Right lung (tissue), 10 donors: ENCODE measurements at places on chromosomes 6 and 20.

- DNase-seq, result no peak
Measured at GRCh38 chr6:111129013-111129412, 41.7 kb downstream of the SLC16A10 start.

DNA sequence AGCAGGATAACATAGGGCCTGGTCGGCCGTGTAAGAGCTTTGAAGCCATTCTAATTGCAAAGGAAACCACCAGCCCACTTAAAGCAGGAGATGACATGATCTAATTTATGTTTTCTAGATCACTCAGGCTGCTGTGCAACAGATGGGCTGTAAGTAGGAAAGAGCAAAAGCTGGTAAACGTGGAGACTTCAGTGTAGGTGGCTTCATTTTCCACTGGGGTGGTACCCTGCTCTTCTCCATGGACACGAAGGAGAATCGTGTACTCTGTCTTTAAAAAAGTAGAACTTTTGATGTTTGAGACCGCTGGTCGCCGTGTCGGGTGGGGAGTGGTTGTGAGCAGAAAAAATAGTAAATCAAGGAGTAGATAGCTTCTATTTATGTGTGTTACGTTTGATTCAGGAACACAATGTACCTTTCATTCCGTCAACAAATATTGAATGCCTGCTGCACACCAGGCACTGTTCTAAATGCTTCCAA, 6.4 kb downstream of the CASS4 start:
- DNase-seq, result no peak

DNA sequence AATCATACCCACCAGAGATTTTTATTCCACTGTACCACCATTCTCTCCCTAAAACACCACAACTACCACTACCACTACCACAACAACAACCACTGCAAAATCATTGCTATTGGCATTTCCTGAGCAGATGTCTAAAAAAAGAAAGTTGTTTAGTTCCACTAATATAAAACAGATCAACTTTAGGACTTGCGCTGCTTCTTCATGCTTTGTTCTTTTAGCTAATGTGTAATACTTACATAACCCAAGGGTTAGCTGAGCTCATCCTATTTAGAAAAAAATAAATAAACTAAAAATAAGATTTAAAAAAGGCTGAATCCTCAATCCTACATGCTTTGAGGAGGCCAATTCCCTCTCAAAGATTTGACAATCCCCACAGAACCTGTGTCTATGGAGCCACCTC, 11.4 kb downstream of the IYD start:
- no peak for DNase-seq

DNA sequence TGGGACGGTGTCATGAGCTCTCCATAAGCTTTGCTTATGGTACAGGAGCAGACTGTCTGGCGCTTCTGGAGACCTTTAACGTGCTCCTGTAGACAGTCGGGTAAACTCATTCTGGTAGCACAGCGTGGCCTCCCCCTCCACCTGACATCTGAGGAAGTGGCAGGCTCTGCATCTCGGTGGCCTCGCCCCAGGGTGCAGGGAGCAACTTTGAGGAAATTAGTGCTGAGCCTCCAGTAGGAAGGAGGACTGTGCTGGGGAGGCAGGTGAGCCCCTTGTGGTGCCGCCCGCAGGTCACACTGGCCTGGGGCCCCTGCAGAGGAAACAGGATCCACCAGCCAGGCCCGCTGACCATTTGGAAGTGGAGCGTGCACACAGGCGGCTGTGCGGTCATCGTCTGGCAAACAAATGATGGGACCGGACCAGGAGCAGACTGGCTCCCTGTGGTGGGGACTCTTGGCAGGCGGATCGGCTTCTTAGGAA, 57.9 kb downstream of the SYNJ2 start:
- DNase-seq, result no peak

DNA sequence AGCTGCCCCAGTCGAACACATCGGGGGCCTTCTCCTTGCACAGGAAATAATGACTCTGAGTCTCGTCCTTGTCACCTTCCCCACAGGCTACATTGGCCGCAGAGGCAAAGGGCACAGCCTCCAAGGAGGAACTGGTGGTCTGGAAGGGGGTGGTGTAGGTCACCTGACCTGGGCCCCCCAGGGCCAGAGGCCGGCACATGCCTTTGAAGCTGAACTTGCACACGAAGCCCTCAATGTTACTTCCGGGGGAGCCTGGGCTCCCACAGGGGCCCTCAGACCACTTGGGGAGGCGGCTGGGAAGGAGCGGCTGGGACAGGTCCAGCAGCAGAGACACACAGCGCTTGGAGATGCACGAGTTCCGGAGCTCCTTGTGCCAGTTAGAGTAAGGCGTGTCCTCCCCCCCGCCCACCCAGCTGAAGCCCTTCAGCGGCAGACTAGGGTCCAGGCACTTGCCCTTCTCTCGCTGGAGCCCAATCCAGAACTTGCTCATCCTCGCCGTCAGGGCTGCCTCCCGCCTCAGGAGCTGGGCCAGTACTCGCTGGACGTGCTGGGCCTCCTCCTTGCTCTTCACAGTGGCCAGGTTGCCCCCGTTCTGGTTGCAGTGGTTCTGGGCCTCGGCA, 578 bp downstream of the CD93 start:
- DNase-seq, result no peak

- no peak for DNase-seq
Measured at GRCh38 chr20:51327251-51327841, 215.2 kb downstream of the NFATC2 start.

- DNase-seq, result no peak
Measured at GRCh38 chr20:2879146-2879545, 5.9 kb downstream of the PTPRA start.

DNA sequence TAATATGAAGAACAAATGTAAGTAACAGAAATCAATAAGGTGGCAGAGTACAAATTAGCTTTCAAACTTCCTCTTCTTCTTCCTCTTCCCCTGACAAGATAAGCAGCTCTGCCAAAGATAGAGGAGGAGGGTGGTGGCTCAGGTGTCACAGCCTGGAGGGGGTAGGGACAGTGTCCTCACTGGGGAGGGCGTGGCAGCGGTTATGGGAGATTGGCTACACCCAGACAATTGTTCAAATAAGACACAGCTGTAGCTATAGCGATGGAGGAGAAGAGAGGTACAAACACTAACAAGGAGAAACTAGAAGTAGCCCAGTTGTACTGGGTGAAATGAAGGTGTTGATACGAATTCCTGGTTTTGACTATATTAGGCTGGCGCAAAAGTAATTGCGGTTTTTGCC, 198.5 kb downstream of the TBXT start:
- no peak for DNase-seq

- DNase-seq, result no peak
Measured at GRCh38 chr6:16698997-16699868, 62.0 kb downstream of the ATXN1 start.

GRCh38 chr6:16337295-16337975, 99.0 kb downstream of the GMPR start:
- DNase-seq, result peak; percentile 85

DNA sequence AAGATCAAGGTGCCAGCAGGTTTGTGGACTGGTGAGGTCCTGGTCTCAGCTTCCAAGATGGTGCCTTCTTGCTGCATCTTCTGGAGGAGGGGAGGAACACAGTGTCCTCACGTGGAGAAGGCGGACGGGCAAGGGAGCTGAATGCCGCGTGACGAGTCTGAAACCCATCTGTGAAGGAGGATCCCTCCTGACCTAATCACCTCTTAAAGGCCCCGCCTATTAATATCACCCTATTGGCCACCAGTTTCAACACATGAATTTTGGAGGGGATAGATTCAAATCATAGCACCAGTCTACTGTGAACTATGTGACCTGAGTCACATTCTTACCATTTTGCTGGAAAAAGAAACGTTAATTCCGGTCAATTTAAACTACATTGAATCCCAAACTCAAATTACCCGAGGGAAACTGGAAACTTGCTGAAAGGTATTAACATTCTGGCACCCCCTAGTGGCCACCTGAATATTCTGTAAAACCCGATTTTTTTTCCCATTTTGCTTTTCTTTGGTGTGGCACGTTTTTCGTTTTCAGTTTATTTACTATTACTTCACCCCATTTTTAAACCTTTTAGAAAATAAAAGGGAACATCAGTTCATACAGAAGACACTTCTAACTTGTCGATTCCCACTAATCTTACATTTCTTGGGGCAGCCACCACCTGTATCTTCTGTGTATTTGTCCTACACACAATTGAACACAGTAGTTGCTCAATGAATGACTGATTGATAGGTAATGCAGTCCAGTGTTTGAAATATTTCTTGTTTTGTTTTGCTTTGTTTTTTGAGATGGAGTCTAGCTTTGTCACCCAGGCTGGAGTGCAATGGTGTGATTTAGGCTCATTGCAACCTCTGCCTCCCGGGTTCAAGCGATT, 17.9 kb upstream of the CCDC170 start:
- peak; percentile 40 for DNase-seq

GRCh38 chr20:41205313-41205712, 68.0 kb downstream of the PLCG1 start:
- DNase-seq, result no peak

GRCh38 chr20:41369673-41370072, 3.1 kb upstream of the EMILIN3 start:
- DNase-seq, result no peak

- DNase-seq, result no peak
Measured at GRCh38 chr6:51045548-51045947, 226.9 kb downstream of the TFAP2B start.

GRCh38 chr6:44269921-44270525, at the start of gene TMEM151B:
TSS of gene TMEM151B (plus strand) at chr6:44270450. CDS start at chr6:44270743, 293 bp downstream.
- DNase-seq, result no peak

DNA sequence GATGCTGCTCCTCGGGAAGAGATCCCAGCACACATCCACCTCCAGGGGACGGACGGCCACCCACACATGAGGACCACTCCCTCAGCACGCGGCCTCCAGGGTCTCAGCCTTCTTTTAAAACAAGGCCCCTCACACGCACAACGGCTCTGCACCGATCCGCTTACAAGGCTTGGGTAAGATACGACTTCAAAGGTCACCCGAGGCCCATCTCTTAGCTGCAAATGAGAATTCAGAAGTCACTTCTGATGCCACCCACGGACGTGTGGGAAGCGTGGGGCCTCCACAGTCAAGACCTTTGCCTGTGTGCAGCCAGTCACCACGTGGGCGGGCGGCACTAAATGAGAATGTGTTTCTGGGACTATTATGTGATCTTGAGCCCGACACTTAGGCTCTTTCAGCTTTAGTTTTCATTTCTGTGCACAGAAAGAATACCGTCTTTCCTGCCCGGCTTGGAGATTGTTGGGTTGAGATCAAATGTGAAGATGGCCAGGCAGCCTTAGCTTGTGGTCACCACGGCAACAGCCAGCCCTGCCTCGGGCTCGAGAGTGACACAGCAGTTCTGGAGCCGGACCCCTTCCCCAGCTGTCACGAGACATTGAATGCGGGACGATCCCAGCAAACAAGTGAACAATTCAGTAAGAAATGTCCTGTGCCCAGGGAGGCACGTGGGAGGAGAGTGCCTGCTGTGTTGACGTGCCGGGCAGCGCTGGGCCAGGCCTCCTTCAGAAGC, 91.6 kb downstream of the RAMACL start:
- no peak for DNase-seq

DNA sequence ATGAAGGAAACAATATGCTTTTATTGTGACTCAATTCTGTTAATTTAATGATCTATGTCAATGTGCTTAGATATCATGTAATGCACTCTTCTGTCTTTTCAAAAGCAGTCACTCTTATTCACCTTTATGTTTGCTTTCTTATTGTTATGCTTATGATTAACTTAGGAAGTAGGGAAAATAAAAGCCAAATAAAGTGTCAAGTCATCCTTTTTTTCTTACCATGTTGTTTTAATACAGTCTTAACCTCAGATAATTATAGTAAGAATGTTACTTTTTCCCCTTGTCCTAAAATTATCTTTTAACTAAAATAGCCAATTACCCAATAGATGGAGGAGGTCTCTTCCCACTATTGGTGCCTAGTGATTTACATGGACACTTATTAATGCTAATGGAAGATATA, 72.6 kb downstream of the TFAP2B start:
- no peak for DNase-seq

DNA sequence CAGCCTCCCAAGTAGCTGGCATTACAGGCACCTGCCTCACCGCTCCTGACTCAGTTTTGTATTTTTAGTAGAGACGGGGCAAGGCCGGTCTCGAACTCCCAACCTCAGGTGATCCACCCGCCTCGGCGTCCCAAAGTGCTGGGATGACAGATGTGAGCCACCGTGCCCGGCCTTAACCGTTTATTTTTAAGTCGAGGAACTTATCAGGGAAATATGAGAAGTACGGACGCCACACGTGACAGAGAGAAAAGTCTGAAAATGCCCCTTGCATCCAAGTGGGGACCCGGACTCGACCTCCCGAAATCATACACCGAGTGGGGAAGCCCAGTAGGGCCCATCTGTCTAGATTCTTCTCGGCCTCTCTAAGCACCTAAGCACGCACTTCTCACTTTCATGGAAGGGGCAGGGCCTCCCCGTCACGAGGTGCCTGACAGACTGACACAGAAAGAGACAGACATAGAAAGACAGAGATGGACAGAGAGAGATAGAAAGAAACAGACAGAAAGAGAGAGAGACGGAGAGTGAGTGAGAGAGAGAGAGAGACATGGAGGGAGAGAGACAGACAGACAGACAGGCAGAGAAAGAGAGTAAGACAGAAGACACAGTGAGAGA, 756.5 kb upstream of the DEFB115 start:
- no peak for DNase-seq

GRCh38 chr6:7673063-7673536, 52.8 kb upstream of the BMP6 start:
- DNase-seq, result peak; percentile 34

DNA sequence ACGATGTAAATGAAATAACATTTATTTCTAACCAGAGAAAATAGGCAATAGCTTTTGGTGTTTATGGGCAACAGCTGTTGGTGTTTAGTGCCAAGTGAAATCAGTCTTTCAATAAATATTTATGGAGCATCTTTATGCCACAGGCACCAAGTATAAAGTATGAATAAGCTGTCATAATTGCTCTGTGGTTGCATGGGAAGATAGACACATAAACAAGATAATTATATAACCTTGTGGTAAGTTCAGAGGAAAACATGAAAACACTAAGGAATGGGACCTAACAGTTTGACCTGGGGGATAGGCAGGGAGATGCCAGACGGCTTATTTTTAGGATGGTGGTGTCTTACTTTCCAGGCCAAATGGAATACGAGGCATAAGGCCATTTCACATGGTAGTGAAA, 110.9 kb downstream of the GFRAL start:
- DNase-seq, result no peak

- DNase-seq, result no peak
Measured at GRCh38 chr6:155244434-155244833, 19.4 kb upstream of the CLDN20 start.
